Fibroblast of lung (primary cell): ENCODE measurements at places on chromosomes 12 and 14.

DNA sequence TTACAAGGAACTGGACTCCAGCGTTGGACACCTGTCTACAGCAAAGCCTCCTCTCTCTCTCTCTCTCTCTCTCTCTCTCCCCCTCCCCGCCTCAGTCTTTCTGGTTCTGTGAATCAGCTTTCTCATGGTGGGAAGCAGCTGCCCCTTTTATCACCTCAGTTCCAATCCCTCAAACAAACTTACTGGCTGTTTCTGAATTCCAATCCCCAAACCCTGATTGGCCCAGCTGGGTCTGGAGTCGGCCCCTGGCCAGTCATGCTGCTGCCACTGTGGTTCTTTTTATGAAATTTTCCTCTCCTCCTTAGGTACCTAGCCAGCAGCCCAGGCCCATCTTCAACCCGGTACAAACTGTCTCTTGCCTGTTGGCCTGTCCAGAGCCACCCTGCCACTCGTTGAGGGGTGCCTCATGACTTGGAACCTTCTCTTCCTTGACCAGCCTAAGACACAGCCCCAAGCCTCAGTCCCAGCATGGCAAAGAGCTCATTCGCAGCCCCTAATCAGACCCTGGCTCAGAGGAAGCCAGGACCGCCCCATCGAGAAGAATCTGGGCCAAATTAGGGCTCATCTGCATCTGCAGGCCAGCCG is 9.4 kb upstream of the MORN3 start:
- DNase-seq: no peak

- no peak for DNase-seq
Measured at GRCh38 chr14:78186277-78186676, 16.1 kb downstream of the NRXN3 start.

- no peak for DNase-seq
Measured at GRCh38 chr12:51005671-51006070, 20.5 kb downstream of the SLC11A2 start.

- DNase-seq: no peak
Measured at GRCh38 chr12:115160271-115161128, 476.5 kb upstream of the TBX3 start.

DNA sequence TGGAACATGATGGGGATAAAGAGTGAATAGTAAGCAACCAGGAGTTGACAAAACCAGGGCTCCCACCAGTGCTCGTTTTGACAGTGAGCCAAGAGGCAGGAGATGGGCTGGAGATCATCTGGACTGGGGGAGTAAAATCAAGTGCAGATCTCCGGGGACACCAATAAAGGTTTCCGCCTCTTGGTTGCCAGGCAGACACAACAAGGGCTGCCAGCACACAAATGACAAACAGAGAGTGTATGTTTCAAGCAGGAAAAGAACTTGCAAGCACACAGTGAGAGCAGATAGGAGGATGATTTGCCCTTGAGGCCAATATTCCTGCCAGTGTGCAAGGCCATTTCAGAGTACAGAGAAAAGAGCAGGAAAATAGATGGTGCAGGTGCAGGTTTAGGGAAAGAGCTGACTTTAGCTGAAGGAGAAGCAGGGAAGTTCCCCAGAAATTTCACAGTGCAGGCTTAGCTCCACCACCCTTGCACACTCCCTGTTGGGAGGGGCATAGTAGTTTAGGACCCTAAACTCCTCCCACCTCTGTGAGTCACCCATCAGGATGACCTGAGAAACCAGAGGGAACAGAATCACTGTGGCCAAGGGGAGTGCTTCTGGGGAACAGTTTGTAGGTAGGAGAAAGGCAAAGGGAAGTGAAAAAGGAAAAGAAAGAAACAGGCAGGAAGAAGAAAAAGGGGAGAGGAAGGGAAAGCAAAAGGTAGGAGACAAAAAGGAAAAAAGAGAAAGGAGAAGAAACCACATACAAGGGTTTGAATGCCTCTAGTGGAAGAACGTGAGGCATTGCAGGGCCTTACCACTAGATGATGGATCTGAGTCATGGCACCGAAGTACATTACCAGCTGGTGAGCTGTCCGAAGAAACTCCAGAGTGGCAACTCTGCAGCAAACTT is 404.4 kb downstream of the SLC6A15 start:
- DNase-seq: peak; percentile 83

- no peak for DNase-seq
Measured at GRCh38 chr14:91780452-91780851, 48.6 kb upstream of the CATSPERB start.

DNA sequence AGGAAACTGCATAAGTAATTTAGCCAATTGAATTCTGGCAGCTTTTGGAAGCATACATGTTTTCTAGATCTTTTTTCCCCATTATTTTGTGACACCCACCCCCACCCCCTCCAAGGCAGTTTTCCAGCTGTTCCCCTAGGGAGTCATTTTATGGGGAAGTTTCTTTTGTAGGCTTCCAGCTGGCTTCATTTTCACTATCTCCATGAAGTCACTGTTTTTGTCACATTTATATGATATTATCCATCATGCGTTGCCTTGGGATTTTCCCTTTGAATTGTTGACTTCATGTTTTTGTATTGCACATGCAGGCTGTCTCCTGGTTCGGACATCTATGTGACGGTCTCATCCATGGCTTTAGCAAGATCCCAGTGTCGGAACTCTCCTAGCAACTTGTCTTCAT is 233.6 kb upstream of the RGS6 start:
- no peak for DNase-seq

DNA sequence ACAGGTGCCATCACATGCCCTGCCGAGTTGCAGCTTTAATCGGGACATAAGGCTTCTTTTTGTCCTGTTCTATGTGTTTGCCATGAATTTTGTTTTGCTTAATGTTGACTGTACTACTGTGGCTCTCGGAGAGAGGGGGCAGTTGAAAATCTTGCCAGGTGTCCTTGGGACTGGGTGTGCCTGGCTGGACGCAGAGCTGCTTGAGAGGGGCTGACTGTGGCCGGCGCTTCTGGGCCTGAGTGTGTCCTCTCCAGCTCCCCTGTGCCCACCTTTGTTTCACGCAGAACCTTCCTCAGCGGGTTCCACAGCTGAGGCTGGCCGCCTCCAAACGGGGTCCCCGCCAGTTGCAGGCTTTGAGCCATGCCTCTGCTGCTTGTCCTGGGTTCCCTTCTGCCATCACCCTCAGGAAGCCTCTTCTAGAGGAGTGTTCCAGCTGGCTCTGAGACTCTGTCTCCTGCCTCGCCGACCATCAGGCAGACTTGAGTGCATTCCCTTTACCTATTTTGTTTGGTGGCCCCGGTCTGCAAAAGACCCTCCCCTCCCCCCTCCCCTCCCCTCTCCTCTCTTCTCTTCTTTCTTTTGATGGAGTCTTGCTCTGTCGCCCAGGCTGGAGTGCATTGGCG is 49.7 kb downstream of the DDX51 start:
- no peak for DNase-seq
